Smooth muscle cell of trachea (primary cell): ENCODE measurements at places on chromosomes 4 and X. TPM values are rescaled to one million over a fixed set of nuclear protein-coding genes. Genes with fewer than 3 reads are reported as not detected.

Gene FHIP1A
- 0.17 and 0.29 TPM in 2 replicates for total RNA-seq

Gene TCEAL5
- total RNA-seq, result not detected in 2 replicates

Gene UGT2B11
- total RNA-seq, result not detected in 2 replicates

Gene RHOXF2B
- not detected in 2 replicates for total RNA-seq

Gene MAGEB18
- not detected in 2 replicates for total RNA-seq

Gene FDCSP
- total RNA-seq, result not detected in 2 replicates

Gene MAML3
- total RNA-seq, result 2.3 TPM in 2 replicates

Gene CLNK
- total RNA-seq, result not detected in 2 replicates

Gene PCDH7
- 8.9 and 10.3 TPM in 2 replicates for total RNA-seq

Gene VBP1
- 42.5 and 97.0 TPM in 2 replicates for total RNA-seq

Gene IQCM
- not detected in 2 replicates for total RNA-seq

Gene FRMPD3
- under 0.01 and 0.15 TPM in 2 replicates for total RNA-seq

Gene RAB40A
- under 0.01 and 0.15 TPM in 2 replicates for total RNA-seq

Gene HSFX4
- not detected in 2 replicates for total RNA-seq

Gene SLC6A14
- not detected in 2 replicates for total RNA-seq

Gene OSTC
- total RNA-seq, result 178 and 189 TPM in 2 replicates

Gene GPM6B
- 5.3 and 14.3 TPM in 2 replicates for total RNA-seq

Gene GPR50
- total RNA-seq, result not detected in 2 replicates

Gene TMPRSS11E
- not detected in 2 replicates for total RNA-seq

Gene DKK2
- total RNA-seq, result 1.8 and 5.1 TPM in 2 replicates
